Karpas-422 (cell line): ENCODE measurements at places on chromosomes 2 and 18. TPM values are rescaled to one million over a fixed set of nuclear protein-coding genes. Genes with fewer than 3 reads are reported as not detected.

CDCA7 gene
- total RNA-seq, result 35.3 and 43.5 TPM in 2 replicates

CIB4 gene
- total RNA-seq, result not detected in 2 replicates

CHRND gene
- not detected in 2 replicates for total RNA-seq

CROCC2 gene
- not detected in 2 replicates for total RNA-seq

SLC9A2 gene
- total RNA-seq, result not detected in 2 replicates

DLX1 gene
- 1.0 and 1.2 TPM in 2 replicates for total RNA-seq

RNU2-63P gene
- not detected in 2 replicates for total RNA-seq
